ENCODE measurements at places on chromosomes 12 and 14.
A peak's percentile ranks its signal among the peaks of the same experiment; 100 is the strongest.

- no peak for DNase-seq
Measured at GRCh38 chr12:41908206-41908605, 236.5 kb downstream of the GXYLT1 start.

GRCh38 chr12:45743247-45743646, 13.7 kb downstream of the ARID2 start:
- no peak for DNase-seq

- DNase-seq = peak; percentile 13
Measured at GRCh38 chr14:74425525-74426201, 347 bp downstream of the SYNDIG1L start.

- DNase-seq = no peak
Measured at GRCh38 chr14:83372271-83372670, 1838.6 kb upstream of the SEL1L start.

DNA sequence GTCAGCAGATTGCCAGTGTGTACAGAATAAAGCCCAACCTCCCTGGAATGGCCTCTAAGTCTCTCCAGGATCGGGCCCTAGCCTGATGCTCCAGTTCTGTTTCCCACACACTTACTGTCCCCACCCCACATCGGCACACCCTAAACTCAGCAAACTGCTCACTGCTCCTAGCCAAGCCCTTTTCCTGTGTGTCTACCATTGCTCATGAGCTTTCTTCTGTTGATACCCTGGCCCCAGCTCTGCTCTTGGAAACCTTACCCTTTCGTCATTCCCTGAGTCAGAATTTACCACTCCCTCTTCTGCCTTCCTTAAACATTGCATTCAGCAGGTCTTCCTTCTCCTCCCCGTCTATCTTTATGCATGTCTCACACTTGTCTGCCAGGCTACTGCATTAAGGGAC, 158.9 kb downstream of the TMX1 start:
- peak; percentile 81 for DNase-seq

Data from fibroblast of pulmonary artery (primary cell).